ENCODE measurements at places on chromosomes 1 and 21. TPM values are rescaled to one million over a fixed set of nuclear protein-coding genes. Genes with fewer than 3 reads are reported as not detected.
A peak's percentile ranks its signal among the peaks of the same experiment; 100 is the strongest.

GRCh38 chr1:71049951-71050598 is 2.5 kb upstream of the PTGER3 start:
- DNase-seq: no peak

DNA sequence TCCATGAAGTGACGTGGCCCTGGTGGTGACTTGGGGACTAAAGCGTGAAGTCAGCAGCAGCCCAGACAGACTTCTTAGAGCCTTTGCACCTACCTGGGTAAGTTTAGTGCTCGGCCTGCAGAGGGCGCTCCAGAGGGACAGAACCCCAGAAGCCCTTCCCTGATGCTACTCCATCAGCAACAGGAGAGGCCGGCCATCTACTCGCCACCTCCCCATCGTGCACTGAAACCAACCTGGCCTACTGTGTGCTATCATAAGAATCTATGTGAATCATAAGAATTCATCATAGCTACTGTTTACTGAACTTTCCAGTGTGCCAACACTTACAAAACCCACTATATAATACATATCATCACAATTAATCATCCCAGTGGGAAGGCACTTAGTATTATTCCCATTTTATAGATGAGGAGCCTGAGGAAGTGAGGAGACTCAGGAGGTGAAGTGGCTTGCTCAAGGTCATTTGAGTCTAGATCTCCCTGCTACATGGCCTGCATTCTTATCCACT is 7.9 kb upstream of the EDN2 start:
- DNase-seq: no peak

- DNase-seq: no peak
Measured at GRCh38 chr1:217040711-217041455, 317.7 kb upstream of the ESRRG start.

DNA sequence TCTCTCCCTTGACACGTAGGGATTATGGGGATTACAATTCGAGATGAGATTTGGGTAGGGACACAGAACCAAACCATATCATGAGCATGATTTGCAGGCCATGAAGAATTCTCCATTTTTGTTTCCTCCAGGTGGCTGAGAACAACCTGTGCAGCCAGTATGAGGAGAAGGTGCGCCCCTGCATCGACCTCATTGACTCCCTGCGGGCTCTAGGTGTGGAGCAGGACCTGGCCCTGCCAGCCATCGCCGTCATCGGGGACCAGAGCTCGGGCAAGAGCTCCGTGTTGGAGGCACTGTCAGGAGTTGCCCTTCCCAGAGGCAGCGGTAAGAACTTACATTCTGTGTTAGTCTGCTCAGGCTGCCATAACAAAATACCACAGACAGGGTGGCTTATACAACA is 9.7 kb downstream of the MX1 start:
- DNase-seq: no peak

DNA sequence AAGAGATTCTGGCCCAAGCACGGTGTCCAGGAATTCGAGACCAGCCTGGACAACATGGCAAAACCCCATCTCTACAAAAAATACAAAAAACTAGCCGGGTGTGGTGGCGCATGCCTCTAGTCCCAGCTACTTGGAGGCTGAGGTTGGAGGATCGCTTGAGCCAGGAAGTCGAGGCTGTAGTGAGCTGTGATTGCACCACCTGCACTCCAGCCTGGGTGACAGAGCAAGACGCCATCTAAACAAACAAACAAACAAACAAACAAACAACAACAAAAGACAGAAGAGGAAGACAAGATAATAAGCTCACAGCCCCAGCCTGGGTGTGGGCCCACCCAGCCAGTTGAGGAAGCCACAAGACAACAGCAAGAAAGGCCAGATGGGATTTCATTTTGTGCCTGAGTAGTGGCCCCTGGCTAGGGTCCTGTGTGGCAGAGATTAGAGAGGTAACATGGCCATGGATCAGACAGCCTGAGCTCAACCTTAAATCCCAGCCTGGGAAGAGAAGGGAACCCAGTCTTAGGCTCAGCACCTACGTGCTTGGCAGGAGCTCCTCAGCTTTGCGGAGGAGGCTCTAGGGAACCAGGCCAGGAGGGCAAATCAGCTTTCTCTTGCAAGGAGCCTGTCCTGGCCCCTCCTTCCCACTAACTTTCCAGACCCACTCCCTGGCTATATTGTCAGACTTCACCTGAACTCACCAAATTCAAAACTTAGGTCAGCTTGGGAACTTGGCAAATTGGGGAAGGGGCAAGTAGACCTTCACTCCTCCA is 4.9 kb upstream of the BEST4 start:
- DNase-seq: peak; percentile 34

DNA sequence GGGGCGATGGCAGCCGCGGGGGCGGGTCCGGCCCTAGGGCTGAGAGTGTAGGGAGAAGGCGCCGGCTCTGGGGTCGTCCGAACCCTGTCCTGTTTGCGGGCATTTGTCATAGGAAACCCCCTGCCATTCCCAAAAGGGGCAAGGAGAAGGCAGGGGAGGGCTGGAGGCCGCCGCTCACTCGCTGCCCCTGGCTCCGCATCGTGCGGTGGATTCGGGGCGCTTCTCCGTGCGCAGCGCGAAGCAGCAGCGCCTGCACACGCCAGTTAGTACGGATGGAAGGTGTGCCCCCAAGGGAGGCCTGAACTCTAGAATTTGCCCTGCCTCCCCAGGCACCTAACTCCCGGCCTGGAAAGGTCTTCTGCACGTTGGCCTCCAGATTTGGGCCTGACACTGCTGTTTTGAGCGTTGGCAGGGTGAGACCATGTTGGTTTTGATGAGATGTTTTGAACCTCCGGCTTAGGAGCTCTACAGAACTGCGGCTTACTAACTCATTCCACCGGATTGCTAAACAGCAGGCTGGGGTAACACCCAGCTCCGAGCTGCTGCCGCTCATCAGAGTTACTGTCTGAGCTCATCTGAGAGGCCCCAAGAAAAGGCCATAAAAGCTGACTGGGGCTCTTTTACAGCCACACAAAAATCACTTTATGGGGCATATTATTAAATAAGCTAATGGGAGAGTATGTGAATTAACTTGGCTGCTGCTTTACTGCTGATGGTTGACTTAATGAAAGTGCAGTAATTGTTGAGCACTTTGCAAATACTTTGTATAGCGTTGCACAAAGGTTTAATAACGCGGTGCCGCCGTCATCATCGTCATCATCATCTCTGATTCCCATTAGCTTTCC is 987 bp downstream of the GPR137B start:
- DNase-seq: no peak

DNA sequence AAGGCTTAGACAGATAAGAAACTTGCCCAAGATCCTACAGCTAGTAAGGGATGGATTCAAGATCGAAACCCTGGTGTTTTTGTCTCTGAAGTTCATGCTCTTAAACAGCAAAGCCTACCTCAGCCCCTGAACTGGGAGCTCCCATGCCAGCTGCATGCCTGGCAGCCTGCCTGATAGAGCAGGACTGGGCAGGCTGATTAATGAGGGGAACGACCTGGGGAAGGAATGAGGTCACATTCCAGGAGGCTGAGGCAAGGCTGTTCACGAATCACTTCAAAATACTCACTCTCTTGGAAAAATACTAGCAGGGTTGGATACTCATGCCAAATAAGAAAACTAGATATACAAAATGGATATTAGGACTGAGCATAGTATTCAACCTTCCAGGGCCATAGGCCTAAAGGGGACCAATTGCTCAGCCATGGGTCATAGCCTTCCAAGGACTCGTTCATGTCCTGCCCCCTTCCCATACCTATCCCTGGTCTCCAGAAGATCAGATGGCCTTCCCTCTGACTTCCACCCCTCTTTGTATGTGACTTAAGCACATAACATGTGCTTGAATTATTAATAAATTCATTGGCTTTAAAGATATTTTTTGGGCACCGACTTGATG is 15.6 kb upstream of the TACSTD2 start:
- DNase-seq: peak; percentile 87

DNA sequence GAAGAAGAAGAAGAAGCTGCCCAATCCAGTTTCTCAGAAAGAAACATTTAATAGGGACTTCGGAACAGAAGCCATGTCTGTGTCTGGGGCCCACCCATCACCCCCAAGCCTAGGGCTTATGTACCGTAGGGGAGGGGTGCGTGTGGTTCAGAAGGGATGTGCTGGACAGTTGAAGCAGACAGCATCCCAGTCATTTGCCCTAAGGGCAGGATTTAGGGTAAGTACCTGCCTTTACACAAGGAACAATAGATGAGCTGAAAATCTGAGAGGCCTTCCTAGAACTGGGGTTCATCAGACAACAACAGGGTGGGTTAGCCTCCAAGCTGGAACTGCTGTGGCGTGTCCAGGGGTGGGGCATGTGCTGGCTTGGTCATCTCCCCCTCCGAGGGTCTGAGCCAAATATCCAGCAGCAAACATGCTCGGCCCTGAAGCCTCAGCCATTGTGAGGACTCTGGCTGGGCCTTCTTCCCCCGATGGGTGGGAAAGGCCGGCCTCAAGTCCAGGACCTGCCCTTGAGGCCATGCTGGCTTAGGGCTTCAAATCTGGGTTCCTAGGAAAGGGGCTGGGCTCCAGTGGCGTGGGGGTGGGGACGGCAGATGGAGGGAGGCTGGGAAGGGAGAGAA is 12.1 kb downstream of the CSTB start:
- DNase-seq: no peak

- no peak for DNase-seq
Measured at GRCh38 chr1:239361403-239361802, 25.0 kb upstream of the CHRM3 start.

- DNase-seq: no peak
Measured at GRCh38 chr1:159211331-159212136, 6.9 kb downstream of the ACKR1 start.

DNA sequence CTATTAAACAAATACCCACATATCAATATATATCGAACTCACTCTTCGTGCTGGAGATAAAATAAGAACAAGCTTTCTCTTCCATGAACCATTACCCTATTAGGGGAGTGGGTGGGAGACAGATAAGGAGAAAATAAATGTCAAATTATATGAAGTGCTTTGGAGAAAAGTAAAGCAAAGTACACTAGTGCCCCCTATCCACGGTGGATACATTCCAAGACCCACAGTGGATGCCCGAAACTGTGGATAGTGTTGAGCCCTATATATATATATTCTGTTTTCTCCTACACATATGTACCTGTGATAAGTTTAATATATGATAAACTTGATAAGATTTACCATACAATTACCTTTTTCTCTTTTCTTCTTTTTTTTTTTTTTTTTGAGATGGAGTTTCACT is 54.6 kb downstream of the FH start:
- no peak for DNase-seq

- no peak for DNase-seq
Measured at GRCh38 chr1:8078176-8078671, 52.1 kb upstream of the ERRFI1 start.

- DNase-seq: no peak
Measured at GRCh38 chr1:229938551-229938950, 128.5 kb upstream of the GALNT2 start.

DNA sequence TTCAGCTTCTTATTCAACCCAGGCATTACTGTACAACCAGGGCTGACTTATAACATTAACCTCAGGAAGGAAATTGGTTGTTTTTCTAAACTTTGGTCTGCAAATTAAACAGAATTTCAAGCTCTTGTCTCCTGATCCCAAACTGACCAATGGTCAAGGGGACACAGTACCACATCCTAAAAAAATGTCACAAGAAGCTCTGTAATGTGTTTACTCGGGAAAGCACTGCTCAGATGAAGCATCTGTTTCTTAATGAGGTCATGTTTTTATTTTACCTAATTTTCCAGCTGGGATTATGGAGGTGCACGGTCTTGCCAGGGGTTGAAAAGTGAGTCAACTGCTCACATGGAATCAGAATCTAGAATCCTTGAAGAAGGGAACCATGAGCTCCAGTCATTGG is 18.7 kb downstream of the ADAMTS5 start:
- DNase-seq: no peak

GRCh38 chr1:213973129-213973528 is 14.6 kb upstream of the PROX1 start:
- no peak for DNase-seq

DNA sequence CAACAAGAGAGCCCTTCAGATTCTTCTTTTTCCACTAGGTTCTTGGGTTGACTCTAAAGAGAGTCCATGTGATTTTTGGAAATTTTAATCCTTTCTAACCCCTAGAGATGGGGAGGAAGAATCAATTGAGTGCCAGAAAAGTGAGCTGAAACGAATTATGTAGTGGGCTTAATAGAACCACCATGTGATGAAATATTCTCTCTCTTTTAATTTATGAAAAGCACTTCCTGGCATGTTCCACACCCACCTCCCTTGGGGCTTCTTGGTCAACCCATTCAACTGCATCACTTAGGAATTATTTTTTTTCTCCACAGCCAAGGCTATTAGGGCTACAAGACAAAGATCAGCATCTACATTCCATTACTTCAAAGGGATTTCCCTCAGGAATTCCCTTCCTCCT is 79.6 kb downstream of the ZC3H11B start:
- DNase-seq: no peak

- DNase-seq: peak; percentile 82
Measured at GRCh38 chr1:182069028-182069466, 7.5 kb upstream of the ZNF648 start.

DNA sequence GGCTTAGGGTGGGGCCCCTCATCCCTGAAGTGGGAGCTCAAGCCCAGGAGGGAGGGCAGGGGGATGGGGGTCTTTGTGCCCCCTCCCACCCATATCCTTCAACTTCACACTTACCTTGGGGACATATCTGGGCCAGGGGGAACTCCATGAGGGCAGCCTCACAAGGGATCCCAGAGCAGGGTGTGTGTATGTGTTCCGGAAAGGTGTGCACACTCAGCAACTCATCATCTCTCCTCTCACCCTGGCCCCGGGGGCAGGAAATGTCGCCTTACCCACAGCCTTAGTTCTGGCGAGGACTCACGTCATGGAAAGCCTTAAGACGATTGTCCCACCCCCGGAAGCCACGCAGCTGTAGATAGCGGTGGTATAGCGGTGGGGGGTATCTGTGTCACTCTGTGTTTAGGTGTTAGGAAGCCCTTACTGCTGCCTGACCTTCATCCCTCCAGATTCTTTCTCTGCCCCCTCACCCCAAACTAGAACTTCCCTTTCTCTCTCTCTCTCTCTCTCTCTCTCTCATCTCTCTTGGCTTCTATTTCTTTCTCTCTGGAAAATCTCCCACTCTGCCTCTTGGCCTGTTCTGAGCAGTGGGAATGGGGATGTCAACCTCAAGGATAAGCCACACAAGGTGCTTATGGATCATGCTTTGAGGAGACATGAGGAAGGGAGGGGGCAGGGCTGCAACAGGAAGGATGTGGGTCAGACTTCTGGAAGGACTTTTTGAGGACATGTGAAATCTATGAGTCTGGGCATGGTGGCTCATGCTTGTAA is at the start of gene SH2D2A:
Gene SH2D2A (minus strand): TSS at position 288 of the 768 bp plus-strand sequence. CDS start 140 bp downstream, at position 148.
- DNase-seq: peak; percentile 73

- DNase-seq: no peak
Measured at GRCh38 chr1:247471445-247472016, 13.6 kb upstream of the OR2B11 start.

Gene SPATA46
- not detected for total RNA-seq

Gene SLC16A4
- total RNA-seq: 15.9 TPM

Gene KIF21B
- 5.7 TPM for total RNA-seq

Gene CYP4Z1
- 2.1 TPM for total RNA-seq

Gene CFH
- 78.5 TPM for total RNA-seq

Gene IKBKE
- 8.5 TPM for total RNA-seq

Gene SYNC
- total RNA-seq: 16.9 TPM

Gene NLRP3
- total RNA-seq: 4.9 TPM

Gene CDK11A
- 51.7 TPM for total RNA-seq

Gene ZNF695
- total RNA-seq: not detected

Gene WNT9A
- total RNA-seq: 10.2 TPM

Gene CACNA1S
- 0.55 TPM for total RNA-seq

Gene GCSAML
- 2.7 TPM for total RNA-seq

Measured in upper lobe of right lung (tissue), 1 donor.